ENCODE measurements at places on chromosomes 12 and 14.

DNA sequence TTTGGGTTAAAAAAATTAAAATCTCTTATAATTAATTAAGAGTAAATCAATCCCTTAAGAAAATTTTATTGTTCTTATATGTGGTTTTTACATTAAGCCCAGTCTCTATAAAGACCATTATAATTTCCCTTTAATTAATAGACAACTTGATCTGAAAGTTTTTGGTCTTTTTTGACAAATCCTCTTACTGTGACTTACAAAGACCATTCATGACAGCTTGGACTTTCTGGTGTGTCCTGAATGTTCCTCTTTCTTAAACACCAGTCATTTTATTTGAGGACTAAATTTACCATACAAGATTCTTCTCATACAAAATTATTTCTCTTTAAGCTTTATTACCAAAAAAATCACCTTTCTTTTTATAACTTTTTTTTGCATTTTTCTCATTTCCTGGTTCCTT, 368.3 kb downstream of the ADGRD1 start:
- no peak for DNase-seq

GRCh38 chr12:128843538-128843937, 9.7 kb upstream of the GLT1D1 start:
- DNase-seq, result no peak

DNA sequence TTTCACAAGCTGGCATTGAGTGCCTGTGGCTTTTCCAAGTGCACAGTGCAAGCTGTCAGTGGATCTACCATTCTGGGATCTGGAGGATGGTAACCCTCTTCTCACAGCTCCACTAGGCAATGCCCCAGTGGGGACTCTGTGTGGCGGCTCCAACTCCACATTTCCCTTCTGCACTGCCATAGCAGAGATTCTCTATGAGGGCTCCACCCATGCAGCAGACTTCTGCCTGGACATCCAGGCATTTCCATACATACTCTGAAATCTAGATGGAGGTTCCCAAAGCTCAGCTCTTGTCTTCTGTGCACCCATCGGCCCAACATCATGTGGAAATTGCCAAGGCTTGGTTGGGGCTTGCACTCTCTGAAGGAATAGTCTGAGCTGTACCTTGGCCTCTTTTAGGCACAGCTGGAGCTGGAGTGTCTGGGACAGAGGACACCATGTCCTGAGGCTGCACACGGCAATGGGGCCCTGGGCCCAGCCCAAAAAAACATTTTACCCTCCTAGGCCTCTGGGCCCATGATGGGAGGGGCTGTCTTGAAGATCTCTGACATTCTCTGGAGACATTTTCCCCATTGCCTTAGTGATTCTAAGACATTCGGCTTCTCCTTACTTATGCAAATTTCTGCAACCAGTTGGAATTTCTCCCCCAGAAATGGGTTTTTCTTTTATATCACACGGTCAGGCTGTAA, 313.3 kb upstream of the SFSWAP start:
- no peak for DNase-seq

DNA sequence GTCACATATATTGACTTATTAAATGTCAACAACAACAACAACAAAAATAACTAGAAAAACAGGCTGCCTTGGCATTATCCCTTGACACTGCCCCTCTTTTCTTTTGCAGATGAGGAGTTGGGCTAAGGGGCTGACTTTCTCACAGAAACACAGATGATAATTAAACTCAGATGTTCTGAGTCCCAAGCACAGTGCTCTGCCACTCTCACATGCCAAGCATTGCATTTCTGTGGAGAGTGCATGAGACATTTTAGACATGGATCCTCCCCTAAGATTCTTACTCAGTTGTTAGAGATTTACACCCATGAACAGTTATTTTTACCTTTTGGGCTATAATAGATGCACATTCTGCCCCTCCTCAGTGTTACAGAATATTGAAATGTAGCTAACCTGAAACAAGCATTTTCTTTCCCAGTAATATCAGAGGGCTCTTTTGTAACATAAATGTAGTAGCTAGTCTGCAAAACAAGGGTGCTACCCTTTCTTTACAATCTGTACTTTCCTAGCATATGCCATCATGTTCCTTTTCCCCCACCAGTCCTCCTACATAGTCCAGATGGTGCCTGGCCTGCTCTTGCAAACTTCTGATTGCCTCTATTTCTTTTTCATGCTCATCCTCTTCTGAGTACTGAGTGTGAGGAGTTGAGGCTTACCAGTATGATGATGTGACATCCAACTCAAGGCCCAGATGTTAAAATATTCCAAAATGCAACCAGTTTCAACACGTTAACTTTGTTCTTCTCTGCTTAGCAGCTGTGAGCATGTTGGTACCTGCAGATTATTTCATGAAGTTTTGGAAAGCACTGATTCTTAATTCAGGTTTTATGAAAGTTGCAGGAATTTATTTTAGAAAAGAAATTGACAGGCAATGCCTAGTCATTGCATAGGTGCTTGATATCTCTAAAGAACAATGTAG, 125.0 kb upstream of the ATP2B1 start:
- no peak for DNase-seq

DNA sequence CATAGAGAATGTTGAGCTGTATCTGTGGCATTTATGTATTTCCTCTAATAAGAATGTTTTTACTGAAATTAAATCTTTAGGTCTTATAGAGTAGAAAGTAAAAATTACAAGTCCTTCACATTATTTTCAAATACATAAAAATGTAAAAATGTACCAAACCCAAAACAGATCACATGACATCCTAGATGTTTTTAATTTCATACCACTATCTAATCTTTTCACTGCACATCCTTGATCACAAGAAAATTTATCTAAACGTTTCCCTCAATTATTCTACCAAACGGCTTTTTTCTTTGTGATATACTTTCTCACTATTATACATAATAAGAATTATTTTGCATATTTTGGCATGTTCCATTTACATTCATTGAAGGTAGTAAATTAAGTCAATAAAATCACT, 18.3 kb downstream of the SGPP1 start:
- no peak for DNase-seq

- no peak for DNase-seq
These were observed 50.8 kb upstream of the MAX start for GRCh38 chr14:65153101-65153500.

- no peak for DNase-seq
These were observed 106.4 kb downstream of the EFCAB11 start for GRCh38 chr14:89848165-89848564.

- DNase-seq, result no peak
These were observed 44.5 kb downstream of the ALKBH1 start for GRCh38 chr14:77663293-77663692.

DNA sequence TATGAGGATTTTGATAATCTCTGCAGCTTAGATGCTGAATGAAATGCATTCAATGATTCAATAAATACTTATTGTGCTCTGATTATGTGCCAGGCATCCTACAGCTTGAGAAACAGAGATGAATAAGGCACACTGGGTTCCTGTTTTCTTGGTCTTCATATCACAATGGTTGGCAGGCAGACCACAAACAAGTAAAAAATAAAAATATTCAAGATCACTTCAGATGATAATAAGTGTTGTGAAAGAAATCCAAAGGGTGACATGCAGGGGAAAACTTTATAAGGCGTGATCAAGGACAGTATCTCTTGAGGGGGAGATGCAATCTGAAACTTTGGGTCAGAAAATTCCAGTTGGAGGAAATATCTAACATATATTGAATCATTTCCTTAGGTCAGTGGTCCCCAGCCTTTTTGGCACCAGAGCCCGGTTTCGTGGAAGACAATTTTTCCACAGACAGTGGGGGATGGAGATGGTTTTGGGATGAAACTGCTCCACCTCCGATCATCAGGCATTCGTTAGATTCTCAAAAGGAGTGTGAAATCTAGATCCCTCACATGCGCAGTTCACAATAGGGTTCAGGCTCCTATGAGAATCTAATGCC, 73.7 kb upstream of the RAP1B start:
- DNase-seq, result no peak

GRCh38 chr12:109592905-109593272, 19.3 kb downstream of the MVK start:
- DNase-seq, result peak; percentile 64

DNA sequence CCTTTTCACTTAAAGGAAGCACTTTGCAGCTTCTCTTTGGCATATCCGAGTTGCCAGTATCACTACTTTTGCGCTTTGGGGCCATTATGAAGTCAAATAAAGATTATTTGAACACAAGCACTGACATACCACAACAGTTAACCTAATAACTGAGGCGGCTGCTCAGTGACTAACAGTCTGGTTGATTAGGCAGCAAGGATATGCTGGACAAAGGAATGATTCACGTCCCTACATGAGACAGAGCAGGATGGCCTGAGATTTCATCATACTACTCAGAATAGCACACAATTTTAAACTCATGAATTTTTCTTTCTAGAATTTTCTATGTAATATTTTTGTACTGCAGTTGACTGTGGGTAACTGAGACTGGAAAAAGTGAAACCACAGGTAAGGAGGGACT, 56.9 kb upstream of the E2F7 start:
- no peak for DNase-seq

DNA sequence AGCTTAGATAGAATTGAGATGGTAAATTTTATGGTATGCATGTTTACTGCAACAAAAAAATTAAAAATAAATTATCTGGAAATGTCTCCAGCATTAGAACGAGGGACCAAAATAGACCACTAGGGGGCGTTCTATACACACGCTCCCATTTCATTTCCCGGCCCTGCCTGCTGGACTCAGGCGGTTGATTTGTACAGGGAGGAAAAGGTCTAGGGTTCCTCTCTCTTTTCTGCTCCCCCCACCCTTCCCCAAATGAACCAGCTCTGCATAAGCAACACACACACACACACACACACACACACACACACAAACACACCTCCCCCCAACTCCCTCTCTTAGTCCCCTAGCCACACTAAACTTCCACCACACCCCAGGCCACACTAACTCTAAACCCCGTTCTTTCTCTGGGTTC, 7.8 kb upstream of the DTX1 start:
- no peak for DNase-seq

GRCh38 chr14:76510181-76510580, 134.2 kb downstream of the ESRRB start:
- DNase-seq, result no peak

- no peak for DNase-seq
These were observed 527.7 kb downstream of the FUT8 start for GRCh38 chr14:65940056-65940735.

DNA sequence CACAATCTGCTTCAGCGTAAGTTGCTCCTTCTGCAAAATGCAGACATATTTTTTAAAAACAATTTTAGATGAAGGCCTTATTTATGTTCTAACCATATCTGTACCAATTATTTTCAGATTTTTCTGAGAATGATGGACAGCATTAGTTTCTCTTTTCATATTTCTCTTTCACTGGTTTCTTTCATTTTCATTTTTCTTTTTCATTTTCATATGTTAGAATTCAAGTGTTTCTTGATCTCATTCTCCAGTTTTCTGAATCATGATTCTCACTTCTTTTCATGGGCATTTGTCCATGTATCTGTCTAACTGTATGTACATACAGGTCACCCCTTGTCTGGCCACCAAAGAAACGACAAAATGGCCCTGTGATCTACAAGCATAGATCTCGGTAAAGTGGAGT, 346.6 kb downstream of the NAV3 start:
- no peak for DNase-seq

- no peak for DNase-seq
These were observed 68.2 kb downstream of the PLEKHG7 start for GRCh38 chr12:92771001-92771400.

GRCh38 chr12:112761366-112761986, 30.1 kb upstream of the RPH3A start:
- no peak for DNase-seq

GRCh38 chr12:132364348-132364902, 35.0 kb upstream of the GALNT9 start:
- no peak for DNase-seq

DNA sequence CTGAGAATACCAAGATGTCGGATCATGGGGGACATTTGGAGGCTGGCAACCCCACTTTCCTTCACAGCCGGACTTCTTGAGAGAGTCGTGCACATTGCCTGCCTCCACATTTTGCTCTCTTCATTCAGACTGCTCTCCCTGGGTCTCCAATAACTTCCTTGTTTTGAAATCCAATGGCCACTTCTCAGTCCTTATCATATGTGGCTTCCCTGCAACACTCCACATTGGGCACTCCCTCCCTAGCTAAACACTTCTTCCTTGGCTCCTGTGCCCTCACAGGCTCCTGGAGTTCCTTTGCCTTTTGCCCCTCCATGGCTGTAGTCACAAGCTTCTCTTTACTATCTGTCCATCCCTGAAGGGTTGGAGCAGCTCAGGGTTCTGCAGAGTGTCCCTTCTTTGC, 30.1 kb downstream of the NPC2 start:
- no peak for DNase-seq

DNA sequence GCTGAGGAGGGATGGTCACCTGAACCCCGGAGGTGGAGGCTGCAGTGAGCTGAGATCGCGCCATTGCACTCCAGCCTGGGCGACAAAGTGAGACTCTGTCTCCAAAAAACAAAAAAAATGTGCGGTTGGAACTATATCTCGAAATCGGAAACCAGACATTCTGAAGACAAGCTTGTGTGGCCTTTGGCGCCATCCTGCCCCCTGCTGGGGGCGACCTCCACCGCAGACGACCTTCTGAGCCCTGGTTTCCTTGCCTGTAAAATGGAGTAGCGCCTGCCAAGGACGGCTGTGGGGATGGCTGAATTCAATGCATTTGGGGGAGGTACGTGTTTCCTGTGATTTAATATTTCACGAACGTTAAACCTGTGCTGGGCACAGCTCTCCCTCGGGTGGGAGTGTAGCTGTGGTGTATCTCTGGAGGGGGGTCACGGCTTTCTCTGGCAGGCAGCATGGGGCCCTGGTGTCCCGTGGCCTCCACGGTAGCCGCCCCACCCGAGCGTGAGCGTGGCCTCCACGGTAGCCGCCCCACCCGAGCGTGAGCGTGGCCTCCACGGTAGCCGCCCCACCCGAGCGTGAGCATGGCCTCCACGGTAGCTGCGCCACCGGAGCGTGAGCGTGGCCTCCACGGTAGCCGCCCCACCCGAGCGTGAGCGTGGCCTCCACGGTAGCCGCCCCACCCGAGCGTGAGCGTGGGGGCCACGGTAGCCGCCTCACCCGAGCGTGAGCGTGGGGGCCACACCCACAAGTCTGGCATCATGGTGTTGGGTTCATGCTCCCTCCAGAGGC, 55.3 kb downstream of the LRCOL1 start:
- DNase-seq, result no peak

DNA sequence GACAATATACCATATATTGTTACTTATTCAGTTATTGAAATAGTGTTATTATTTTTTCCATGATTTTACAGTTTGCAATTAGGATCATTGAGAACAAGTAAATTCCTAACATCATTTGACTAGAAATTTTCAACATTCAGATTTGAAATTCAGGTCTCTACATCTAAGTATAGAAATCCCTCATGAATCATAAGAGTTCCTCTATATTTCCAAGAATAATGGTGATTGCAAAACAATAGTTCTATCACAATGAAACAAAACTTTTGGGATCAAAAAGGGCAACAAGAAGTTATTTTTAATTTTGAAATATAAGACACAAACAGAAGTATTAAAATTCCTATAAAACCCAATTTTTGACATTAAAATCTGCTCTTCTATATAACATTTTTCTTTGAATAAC, 10.8 kb downstream of the CLEC1A start:
- DNase-seq, result no peak

- no peak for DNase-seq
These were observed 9.1 kb upstream of the ATG101 start for GRCh38 chr12:52060498-52061177.

All from gastrocnemius medialis (tissue), 4 donors.